ENCODE measurements at places on chromosomes 16 and 17. TPM values are rescaled to one million over a fixed set of nuclear protein-coding genes. Genes with fewer than 3 reads are reported as not detected.

The KREMEN2 gene
- not detected for total RNA-seq

The CLDN9 gene
- total RNA-seq, result not detected

The EPN3 gene
- total RNA-seq, result under 0.01 TPM

The TBX21 gene
- total RNA-seq, result not detected

The PTX4 gene
- not detected for total RNA-seq

The EFNB3 gene
- total RNA-seq, result 0.26 TPM

The ABCC11 gene
- total RNA-seq, result 0.17 TPM
